Germinal center (tissue), 1 donor: ENCODE measurements at places on chromosomes 1 and 21.

DNA sequence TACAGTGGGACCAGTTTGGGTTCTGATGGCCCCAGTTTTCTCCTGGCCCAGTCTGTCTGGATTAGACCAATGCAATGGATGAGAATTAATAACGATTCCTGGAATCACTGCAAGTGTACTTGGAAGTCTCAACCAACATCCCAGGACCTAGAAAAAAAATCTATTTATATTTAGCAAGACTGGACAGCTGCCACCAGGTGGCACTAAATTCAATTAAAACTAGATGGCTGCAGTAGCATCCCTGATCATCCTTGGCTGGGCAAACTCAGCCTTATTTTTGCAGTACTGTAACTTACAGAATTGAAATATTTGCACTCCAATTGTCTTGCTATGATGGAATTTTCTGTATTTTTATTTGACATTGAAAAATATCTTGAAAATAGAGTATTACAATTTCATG, 165.7 kb downstream of the NCAM2 start:
- DNase-seq, result peak; percentile 5

DNA sequence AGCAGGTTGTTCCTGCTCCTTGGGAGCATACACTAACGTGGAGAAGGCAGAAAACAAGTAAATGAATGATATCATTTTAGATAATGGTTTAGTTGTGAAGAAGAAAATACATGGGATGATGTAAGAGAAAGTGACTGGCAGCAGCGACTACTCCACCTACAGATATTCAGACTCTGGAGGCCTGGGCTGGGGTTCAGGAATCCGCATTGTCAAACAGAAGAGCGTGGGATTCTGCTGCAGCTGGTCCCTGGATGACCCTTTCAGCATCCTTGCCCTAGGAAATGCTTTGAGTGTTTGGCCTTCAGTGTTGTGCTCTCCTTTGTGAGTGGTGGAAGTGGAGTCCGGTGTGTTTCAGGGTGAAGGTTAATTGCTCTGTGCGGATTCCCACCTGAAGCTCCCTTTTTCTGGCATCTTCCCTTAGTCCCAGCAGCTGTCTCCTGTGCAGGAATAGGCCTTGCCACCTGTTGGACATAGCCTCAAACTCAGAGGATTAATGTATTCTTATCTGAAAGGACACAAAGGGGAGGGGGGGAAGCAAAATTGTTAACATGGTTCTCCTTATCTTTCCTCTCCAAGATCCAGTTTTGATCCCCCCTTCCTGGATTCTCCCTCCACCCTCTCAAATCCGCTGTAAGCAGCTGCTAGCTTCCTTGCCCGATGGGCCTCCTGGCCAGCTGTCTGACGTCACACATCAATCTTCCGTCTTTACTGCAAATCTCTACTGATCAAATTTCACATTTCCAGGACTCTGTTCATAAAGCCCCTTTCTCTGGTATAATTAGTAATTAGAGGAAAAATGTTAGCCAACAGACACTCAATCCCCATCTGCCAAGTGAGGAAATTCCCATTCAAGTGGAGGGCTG, 68.3 kb upstream of the SPAG17 start:
- DNase-seq, result no peak

- no peak for DNase-seq
Measured at GRCh38 chr1:42340093-42340492, 5.1 kb upstream of the FOXJ3 start.

- no peak for DNase-seq
Measured at GRCh38 chr1:245310571-245311531, 156.1 kb downstream of the KIF26B start.

DNA sequence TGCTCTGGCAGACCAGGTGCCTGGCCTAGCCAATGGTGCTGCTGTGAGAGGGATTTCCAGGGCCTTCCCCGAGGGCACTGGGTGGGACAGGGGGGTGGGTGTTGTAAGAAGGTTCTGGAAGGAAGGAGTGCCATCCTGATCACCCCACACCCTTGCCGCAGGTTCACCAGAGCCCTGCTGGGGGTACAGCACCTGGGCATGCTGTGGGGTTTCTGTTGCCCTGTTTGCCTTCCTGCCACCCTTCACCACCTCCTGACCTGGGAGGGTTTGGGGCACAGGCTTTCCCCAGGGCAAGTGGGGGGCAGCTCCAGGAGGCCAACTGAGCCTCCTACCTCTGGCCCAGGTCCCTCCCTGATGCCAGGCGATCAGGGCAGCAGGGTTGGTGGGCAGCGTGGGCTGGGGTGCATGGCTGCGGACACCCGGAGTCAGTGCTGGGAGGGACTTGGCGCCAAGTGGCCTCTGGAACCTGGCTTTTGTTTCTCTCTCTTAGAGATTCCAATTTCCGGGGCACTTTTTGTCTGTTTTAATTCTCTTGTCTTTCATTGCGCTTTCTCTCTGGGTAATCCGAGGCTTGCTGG, 318.8 kb downstream of the PTPRU start:
- no peak for DNase-seq
